ENCODE measurements at places on chromosomes 12 and 14.

DNA sequence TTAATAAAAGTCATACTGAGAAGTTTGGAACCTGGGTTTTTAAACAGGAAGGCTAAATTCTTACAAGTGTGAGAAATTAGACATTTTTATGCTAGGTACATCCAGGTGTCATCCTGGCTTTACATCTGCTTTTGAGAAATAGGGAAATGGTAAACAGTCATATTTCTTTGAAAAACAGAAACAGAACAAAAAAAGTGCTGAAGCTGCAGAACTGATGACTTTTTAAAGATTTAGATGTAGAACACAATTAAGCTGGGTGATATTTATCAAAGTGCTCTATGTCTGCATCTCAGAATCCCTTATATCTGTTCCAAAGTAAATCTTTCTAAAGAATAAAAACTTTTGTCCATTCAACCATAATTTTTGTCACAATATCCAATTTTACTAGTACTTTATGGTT, 282.9 kb upstream of the ATXN7L3B start:
- H3K27ac ChIP-seq = no peak overlapping the region
- no peaks in the 10 kb centered on the region for H3K36me3 ChIP-seq
- H3K27me3 ChIP-seq = no peaks in the 10 kb centered on the region
- H3K4me3 ChIP-seq = no peak overlapping the region

DNA sequence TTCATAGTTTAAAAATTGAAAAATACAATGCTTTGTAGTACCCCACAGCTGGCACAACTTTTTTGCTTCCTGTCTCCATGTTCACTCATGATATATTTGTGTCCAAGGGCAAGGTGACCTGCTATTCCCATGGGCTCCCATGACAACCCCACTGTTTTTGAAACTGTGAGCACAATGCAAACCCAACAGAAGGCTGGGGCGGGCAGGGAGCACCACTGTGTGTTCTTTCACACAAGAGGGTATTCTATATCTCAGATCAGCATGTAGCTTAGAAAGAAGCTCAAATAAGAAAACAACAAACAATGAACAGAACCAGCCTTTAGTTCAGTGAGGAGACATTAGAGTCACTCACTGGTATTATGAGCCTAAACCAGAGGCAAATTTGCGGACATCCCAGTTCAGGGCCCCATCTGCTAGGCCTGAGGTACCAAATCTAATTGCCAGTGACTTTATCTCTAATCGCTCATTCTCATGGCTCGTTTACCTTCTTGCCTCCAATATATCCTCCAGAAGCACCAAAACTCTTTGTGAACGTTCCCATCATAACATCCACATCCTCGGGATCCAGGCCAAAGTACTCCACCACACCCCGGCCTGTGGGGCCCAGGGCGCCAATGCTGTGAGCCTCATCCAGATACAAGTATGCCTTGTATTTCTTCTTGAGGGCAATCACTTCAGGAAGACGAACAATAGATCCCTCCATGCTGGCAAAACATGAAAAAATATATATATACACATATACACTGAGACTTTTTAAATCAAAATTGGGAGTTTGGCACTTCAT, 56.4 kb upstream of the ISM2 start:
- H3K27me3 ChIP-seq = no peaks in the 10 kb centered on the region
- H3K27ac ChIP-seq = no peak overlapping the region

DNA sequence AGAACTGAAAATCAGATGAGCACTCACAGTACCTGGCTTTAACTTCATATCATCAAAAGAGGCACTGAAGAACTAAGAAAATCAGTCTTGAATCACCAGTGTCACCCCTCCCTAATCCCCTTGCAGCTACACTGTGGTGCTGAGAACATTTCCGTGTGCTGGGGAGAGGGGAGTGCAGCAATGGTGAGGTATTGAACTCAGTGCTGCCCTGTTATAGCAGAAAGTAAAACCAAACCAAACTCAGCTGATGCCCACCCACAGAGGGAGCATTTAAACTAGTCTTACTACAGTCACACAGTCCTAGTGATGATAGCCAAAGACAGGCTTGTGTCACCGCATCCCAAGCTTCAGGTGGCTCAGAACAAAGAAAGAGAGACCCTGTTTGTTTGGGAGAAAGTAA, 122.1 kb downstream of the CPNE8 start:
- no peaks in the 10 kb centered on the region for H3K27me3 ChIP-seq
- no peak overlapping the region for H3K4me3 ChIP-seq
- H3K4me1 ChIP-seq = no peaks in the 10 kb centered on the region

- no peak overlapping the region for H3K27ac ChIP-seq
- no peaks in the 10 kb centered on the region for H3K27me3 ChIP-seq
- H3K4me1 ChIP-seq = peaks cover 3% of the 10 kb centered on the region
Measured at GRCh38 chr12:47882781-47883546, 21.8 kb downstream of the VDR start.
